Muscle of leg (tissue), 16 donors: ENCODE measurements at places on chromosomes 6 and 20.
A peak's percentile ranks its signal among the peaks of the same experiment; 100 is the strongest.

DNA sequence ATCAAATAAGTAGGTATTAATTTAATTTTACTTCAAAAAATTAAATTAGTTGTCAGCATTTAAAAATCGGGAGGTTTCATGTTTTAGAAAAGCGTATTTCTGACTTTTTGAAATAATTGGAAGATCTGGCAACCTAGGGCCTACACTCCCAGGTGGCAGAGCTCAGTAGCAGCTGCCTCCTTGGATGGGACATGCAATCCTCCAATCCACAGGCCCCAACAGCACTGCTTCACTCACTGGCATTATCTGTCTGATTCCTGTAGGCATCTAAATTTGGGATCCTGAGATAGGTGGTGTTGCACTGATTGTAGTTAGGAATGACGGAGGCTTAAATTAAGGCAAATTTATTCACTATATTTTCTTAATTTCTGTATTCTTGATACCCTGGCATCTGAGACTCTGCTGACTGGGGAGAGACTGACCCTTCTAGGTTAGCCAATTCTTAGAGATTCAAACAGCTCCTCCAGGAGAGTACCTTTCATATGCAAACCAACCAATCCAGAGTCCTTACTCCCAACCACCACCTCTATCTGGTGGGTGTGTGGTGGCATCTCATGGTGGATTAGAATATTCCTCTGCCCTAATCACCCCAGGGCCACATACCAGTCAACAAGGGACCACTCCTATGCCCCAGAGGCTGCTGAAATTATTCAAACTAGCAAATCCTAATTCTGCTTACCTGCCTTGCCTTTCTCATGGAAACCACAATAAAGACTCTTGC, 146.6 kb upstream of the GLP1R start:
- no peaks in the 10 kb centered on the region for H3K27me3 ChIP-seq
- H3K27ac ChIP-seq, result no peak overlapping the region
- H3K4me1 ChIP-seq, result no peaks in the 10 kb centered on the region
- no peaks in the 10 kb centered on the region for H3K36me3 ChIP-seq
- H3K4me3 ChIP-seq, result no peak overlapping the region

DNA sequence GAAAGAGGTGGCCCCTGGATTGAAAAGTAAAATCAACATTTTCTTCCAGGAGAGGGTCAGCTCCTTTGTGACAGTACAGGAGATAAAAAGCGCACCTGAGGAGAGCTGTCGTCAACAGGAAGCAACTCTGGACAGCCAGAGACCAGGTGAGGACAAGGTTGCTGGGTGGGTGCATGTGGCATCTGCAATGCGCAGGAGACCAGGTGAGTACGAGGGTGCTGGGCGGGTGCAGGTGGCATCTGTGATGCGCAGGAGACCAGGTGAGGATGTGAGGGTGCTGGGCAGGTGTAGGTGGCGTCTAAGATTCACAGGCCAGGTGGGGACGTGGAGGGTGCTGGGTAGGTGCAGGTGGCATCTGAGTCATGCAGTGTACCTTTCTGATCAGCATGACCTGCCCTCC, 38.4 kb downstream of the WDR27 start:
- H3K27ac ChIP-seq, result no peak overlapping the region
- no peaks in the 10 kb centered on the region for H3K4me1 ChIP-seq
- no peak for DNase-seq
- H3K36me3 ChIP-seq, result peaks cover 64% of the 10 kb centered on the region

DNA sequence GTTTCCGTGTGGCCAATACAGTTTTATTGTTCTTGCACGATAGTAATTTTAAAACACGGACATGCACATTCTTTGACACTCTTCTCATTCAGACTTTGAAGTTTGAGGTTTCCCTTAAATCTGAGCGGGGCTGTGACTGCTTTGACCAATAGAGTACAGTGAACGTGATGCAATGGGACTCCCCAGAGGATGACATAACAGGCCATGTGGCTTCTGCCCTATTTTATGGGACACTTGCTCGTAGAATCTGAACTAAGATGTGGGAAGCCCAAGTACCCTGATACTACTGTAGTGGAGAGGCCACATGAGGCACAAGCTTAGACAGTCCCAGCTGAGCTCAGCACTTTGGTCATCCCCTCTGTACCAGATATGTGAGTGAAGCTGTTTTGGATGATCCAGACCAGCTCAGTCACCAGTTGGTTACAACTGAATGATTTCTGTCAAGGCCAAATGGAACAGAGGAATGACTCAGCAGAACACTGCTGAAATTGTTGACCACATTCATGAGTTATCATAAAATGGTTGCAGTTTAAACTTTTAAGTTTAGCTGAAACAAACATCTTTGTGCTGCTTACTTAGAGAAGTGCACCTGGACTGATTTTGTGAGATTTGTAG, 279.4 kb downstream of the RFPL4B start:
- H3K4me1 ChIP-seq, result no peaks in the 10 kb centered on the region
- DNase-seq, result no peak
- no peaks in the 10 kb centered on the region for H3K27me3 ChIP-seq
- H3K27ac ChIP-seq, result no peak overlapping the region
- no peak overlapping the region for H3K4me3 ChIP-seq

GRCh38 chr6:147078602-147079001, 125.6 kb upstream of the STXBP5 start:
- no peak overlapping the region for H3K4me3 ChIP-seq
- no peaks in the 10 kb centered on the region for H3K4me1 ChIP-seq
- H3K36me3 ChIP-seq, result no peaks in the 10 kb centered on the region
- DNase-seq, result no peak

GRCh38 chr20:41171736-41172295, 34.5 kb downstream of the PLCG1 start:
- H3K27me3 ChIP-seq, result no peaks in the 10 kb centered on the region
- no peak for DNase-seq
- no peak overlapping the region for H3K27ac ChIP-seq
- H3K36me3 ChIP-seq, result peaks cover 93% of the 10 kb centered on the region
- no peak overlapping the region for H3K4me3 ChIP-seq
- peaks cover 16% of the 10 kb centered on the region for H3K4me1 ChIP-seq

DNA sequence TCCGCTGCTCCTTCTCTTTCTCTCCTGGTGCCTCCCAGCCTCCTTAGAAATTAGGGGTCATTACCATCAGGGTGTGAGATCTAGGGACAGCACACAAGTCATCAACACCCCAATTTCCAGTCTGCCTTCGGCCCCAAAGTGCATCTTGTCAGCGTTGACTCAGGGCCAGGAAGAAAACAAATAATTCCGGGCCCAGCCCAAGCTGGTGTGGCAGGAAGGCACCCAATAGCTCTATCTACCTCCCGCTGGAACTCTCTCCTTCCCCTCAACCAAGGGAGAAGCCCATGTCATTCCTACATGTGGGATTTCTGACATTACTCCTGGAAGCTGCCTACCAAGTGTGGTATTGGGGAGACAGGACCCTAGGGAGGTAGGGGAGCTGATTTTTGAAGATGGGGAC, 11.5 kb upstream of the C6orf132 start:
- peaks cover 3% of the 10 kb centered on the region for H3K27me3 ChIP-seq
- H3K4me1 ChIP-seq, result peaks cover 7% of the 10 kb centered on the region
- no peaks in the 10 kb centered on the region for H3K36me3 ChIP-seq
- no peak for DNase-seq

DNA sequence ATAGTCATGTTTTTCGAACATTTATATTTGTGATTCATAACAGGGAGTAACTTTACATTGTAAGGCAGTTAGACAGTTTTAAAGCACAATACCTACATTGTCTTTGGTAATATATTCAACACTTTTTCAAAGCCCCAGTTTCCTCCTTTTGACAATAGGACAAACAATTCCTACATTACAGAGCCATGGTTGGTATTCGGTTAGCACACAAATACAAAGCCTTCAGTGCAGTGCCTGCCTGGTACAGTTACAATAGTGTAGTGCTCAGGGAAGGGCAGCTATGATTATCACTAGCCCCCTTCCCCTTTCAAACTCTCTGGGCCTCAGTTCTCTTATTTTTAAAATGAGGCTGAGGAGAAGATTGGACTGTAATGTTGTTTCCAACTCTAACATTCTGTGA, 207.8 kb downstream of the TPBG start:
- no peaks in the 10 kb centered on the region for H3K36me3 ChIP-seq
- peaks cover 4% of the 10 kb centered on the region for H3K4me1 ChIP-seq
- DNase-seq, result no peak
- no peaks in the 10 kb centered on the region for H3K27me3 ChIP-seq
- no peak overlapping the region for H3K4me3 ChIP-seq

GRCh38 chr6:70667256-70667710, 400 bp upstream of the SMAP1 start:
- H3K36me3 ChIP-seq, result no peaks in the 10 kb centered on the region
- peak overlapping the region; percentile 91 for H3K27ac ChIP-seq
- H3K27me3 ChIP-seq, result no peaks in the 10 kb centered on the region
- peak overlapping the region; percentile 64 for H3K4me3 ChIP-seq

DNA sequence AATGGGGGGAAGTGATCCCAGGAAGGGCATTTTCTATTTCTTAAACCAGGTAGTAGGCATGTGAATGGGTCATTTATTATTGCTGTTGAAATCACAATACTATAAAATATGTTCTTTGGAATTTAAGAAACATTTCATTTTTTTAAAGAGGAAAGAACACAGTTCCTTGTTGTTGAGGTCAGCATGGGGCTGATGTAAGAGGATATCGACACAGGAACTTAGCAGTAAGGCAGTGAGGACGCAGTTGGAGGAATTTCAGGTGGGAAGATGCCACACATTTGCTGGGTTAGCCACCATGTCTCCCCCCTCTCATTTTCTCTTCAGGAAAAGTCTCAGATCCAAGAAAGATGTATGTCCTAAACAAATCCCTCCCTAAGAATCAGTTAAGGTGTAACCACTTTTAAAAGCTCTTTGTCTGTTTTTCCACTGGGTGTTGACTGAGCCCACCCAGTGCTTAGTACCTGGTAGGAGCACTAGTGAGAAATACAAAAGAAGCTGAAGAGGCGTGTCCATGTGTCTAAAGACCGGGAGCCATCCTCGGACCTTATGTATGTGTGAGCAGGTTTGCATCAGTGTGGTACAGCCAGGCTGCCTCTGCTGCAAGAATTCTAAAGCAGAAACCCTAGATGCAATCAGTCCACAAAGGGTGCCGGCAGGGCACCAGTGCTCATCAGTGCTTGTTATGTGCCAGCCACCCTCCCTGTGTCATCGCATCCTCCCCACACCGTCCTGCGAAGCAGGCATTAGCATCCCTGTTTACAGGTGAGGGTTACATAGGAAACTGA, 98.9 kb downstream of the TCP11 start:
- peak overlapping the region; percentile 52 for H3K27ac ChIP-seq
- no peak overlapping the region for H3K4me3 ChIP-seq
- peaks cover 62% of the 10 kb centered on the region for H3K4me1 ChIP-seq

DNA sequence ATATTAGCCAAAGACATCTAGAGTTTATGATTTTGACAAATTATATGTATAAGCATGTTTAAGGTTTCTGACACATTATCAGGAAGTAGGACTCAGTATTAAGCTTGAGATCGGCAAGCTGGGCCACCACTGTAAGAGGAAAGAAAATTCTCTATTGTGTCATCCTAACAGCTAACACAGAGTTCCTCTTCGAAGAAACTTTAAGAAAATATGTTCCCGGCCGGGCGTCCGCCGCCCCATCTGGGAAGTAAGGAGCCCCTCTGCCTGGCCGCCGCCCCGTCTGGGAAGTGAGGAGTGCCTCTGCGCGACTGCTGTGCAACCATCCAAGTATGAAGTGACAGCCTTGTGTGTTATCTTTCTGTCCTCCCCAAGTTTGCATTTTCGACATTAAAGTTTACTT, 23.0 kb downstream of the USP49 start:
- no peaks in the 10 kb centered on the region for H3K36me3 ChIP-seq
- DNase-seq, result no peak
- no peaks in the 10 kb centered on the region for H3K4me1 ChIP-seq
- H3K4me3 ChIP-seq, result no peak overlapping the region

- H3K4me3 ChIP-seq, result no peak overlapping the region
- peaks cover 2% of the 10 kb centered on the region for H3K27me3 ChIP-seq
- no peak overlapping the region for H3K27ac ChIP-seq
- no peaks in the 10 kb centered on the region for H3K36me3 ChIP-seq
- DNase-seq, result no peak
These were observed 328.6 kb upstream of the JARID2 start for GRCh38 chr6:14917109-14917910.

DNA sequence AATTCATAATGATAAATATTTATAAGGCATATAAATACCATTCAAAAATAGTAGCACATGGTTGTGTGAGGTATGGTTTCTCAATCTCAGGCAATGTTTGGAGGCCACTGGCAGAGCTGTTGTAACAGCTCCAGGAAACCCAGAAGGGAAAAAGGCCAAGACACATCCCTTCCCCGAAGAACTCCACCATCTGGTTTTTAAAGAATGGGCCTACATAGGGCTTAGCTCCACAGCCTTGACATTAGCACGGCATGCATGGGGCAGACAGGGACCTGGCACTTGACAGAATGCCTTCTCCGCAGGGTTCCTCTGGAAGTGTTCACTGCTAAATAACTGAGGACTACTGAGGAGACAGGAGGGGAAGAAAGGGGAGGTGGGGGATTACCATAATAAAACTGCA, 16.1 kb upstream of the FOXO3 start:
- no peak overlapping the region for H3K4me3 ChIP-seq
- H3K36me3 ChIP-seq, result no peaks in the 10 kb centered on the region
- H3K4me1 ChIP-seq, result peaks cover 2% of the 10 kb centered on the region
- H3K27ac ChIP-seq, result no peak overlapping the region
- DNase-seq, result peak; percentile 54
- H3K27me3 ChIP-seq, result no peaks in the 10 kb centered on the region

DNA sequence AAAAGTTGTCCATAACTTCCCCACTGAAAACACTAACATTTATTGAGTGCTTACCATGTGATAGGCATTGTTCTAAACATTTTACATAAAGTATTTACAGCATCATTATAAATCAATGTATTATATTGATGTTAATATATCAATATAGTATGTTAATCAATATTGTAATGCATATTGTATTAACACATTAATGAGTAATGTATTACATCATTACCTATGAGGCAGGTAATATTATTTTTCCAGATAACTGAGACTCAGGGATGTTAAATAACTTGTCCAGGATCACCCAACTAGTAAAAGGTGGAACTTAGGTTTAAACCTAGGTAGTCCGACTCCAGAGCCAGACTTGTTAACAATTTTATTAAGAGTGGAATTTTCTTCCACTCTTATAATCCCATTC, 12.2 kb upstream of the TREM2 start:
- H3K27me3 ChIP-seq, result peaks cover 7% of the 10 kb centered on the region
- H3K4me1 ChIP-seq, result no peaks in the 10 kb centered on the region
- no peak overlapping the region for H3K27ac ChIP-seq
- DNase-seq, result no peak
- no peak overlapping the region for H3K4me3 ChIP-seq

DNA sequence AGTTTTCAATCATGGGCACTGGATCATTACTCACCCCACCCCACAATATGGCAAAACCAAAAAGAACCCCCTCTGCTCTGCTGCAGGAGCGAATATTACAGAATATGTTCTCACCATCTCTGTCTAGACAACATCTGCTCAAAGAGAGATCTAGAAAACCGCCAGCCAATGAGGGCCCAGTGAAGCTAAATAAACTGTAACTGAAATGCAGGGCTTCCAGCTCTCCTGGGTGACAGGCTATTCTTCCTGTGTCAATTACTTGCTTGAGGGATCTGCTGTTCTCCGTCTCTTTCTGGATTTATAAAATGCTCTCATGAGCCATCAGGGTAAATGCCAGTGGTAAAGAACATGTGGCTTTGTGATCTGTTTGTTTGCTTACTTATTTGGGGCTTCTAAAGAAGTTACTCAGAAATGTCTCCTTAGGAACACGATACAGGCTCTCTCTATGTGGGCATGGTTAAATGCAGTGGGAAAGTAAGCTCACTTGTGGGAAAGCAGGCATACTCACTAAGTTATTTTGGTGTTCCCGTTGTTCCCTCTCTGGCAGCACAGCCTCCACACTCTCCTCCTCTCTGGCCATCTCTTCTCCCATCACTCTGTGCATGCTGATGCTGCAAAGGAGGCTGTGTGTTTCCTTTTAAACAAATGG, 44.8 kb downstream of the TTI1 start:
- DNase-seq, result no peak
- H3K27ac ChIP-seq, result peak overlapping the region; percentile 90
- peaks cover 78% of the 10 kb centered on the region for H3K4me1 ChIP-seq
- H3K4me3 ChIP-seq, result no peak overlapping the region
